GM13976 (cell line): ENCODE measurements at places on chromosomes 16 and 17.

DNA sequence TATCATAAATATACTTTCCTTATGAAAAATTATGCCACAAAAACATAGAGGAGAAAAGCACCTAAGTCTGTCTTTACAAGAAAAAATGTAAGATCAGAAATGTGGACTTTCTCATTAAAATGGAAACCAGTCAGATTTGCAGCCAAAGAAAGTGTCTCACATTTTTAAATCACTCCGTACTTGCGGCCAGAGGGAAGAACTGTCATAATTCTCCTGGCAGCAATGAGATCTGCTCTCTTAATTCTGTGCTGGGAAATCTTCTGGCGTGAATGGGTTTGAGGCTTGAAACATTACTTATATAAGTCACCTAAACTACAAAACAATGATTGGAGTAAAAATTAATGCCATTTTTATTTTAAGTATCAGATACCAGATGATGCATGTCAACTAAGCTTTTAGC is 10.7 kb downstream of the C16orf95 start:
- DNase-seq, result no peak

- peak; percentile 21 for DNase-seq
These were observed 107.1 kb downstream of the ADAMTS18 start for GRCh38 chr16:77327717-77328116.

GRCh38 chr17:17020821-17021193 is 21.4 kb upstream of the MPRIP start:
- no peak for DNase-seq

DNA sequence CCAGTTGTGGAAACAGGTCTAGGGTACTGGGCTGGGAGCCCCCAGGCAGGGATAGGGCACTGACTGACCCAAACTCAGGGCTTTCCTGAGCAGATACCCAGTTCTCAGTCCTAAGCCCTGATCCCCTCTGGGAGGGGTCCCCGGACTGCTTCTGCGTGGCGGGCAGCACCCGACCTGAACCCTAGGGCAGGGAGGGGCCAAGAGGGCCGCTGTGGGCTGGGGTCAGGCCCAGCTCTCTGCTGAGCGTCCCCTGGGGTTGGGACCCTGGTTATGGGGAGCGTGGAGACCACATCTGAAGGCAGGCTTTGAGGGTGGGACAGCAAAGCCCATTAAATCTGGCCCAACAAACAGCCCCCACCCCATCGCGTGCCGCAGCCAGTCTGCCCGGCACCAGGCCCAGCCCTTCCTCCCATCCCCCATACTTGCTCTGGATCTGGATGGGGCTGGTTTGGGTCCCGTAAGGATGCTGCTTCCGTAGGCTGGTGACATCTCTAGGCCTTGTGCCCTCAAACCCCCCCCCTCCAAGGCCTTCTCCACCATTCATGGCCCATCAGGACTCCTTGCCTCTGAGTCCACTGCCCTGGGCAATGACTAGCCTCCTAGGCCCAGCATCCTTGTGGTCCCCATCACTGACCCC is 691 bp upstream of the FAM83G start:
- no peak for DNase-seq

- no peak for DNase-seq
These were observed 6.3 kb downstream of the TBC1D16 start for GRCh38 chr17:80029258-80029974.

DNA sequence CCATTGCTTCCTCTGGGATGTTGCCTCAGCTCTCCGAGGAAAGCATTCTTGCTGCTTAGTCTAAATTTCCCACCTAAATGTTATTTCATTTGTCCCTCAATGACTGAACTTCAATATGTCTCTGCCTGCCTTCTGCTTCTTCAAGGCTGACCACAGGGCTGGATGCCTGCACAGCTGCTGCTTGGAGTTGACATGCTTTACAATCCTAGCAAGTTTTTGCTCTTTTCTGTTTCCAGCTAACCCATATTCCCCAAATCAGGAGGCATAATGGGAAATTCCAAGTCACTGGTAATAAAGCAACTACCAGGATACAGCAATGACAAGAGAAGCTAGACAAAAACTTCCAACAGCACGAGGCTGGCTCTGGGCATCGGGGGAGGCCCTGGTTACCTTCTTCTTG is 48.9 kb downstream of the GTF3C1 start:
- no peak for DNase-seq

GRCh38 chr17:3887804-3888203 is 5.0 kb downstream of the CAMKK1 start:
- DNase-seq, result no peak

- DNase-seq, result no peak
These were observed 26.5 kb downstream of the YPEL2 start for GRCh38 chr17:59357929-59358328.

- DNase-seq, result peak; percentile 34
These were observed 5.2 kb downstream of the EVI2B start for GRCh38 chr17:31308372-31309334.

DNA sequence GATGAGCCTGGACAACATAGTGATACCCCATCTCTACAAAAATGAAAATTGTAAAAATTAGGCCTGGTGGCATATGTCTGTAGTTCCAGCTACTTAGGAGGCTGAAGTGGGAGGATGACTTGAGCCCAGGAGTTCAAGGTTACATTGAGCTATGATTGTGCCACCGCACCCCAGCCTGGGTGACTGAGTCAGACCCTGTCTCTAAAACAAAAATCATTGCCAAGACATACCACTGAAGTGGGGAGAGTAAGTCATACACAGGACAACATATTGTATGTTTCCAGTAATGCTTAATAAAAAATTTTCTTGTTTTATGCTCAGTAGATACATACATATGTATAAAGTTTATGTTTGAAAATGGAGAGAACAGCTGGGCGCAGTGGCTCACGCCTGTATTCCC is 39.2 kb downstream of the NDE1 start:
- no peak for DNase-seq

GRCh38 chr17:34370997-34371395 is 8.0 kb upstream of the CCL1 start:
- DNase-seq, result no peak

DNA sequence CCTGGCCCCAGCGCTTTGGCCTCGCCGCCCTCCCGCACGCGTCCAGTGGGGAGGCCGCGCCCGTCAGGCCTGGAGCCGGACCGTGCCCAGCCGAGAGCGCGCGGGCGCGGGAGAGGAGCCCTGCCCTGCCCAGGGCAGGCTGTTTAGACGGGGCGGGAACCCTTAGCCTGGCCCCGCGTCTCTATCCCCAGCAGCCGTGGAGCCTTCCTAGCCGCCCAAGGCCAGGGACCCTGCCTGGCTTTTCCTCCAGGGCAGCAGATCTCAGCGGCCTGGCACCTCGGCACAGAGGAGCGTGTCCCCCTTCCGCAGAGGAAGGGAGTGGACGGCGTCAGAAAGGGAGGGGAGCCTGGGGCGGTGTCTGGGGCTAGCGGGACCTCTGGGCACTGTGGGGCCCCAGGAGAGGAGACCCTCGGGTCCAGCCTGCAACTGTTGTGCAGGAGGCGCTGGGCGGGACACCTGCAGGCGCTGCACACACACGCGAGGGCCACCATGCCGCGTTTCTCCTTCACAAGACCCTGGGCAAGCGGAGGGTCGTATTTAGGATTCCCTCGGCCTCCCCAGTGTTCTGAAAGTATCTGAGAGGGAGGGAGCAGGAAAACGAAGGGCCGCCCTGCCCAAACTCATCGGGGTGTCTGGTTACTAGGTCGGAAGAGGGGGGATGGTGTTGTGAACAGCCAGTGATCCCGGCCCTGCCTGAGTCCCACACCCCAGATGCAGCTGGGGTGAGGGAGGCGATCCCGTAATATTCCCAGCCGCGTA is 2.3 kb upstream of the NPTX1 start:
- no peak for DNase-seq

DNA sequence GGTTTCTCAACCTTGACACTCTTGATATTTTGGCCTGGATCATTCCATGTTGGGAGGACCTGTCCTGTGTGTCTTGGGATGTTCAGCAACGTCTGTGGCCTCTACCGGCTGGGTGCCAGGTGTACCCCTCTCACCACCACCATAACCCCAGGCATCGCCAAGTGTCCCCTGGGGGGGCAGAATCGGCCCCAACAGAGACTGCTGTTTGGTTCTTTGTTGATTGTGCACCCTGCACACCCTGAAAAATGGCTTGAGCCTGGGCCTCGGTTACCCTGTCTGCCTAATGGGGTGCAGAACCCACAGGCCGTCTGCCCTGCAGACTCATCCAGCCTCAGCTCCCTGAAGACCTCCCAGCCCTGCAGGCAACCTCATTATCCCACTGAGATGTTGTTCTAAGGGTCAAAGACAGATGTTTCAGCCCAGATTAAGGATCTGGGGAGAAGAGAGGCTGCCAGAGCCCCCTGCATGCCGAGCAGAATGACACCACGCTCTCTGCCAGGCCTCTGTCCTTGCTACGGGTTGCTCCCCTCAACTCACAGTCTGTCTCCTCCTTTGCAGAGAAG is 9.2 kb downstream of the CACNG1 start:
- no peak for DNase-seq

DNA sequence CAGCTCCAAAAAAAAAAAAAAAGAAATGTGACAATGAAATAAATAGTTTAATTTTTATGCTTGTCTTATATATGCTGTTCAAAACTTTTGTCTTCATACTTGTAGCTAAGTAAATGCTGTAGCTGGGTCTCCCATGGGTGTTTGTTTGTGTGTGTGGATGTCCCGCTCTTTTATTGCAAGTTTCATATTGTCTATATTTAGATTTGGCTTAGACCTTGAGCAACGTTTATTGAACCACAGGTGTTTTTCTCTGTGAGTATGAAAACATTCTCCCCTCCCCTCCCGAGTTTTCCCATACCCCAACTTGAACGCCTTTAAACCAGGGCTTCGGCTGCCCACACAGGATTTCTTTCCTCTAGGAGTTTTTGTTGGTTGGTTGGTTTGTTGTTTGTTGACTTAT is 45.2 kb downstream of the MFSD11 start:
- peak; percentile 26 for DNase-seq

DNA sequence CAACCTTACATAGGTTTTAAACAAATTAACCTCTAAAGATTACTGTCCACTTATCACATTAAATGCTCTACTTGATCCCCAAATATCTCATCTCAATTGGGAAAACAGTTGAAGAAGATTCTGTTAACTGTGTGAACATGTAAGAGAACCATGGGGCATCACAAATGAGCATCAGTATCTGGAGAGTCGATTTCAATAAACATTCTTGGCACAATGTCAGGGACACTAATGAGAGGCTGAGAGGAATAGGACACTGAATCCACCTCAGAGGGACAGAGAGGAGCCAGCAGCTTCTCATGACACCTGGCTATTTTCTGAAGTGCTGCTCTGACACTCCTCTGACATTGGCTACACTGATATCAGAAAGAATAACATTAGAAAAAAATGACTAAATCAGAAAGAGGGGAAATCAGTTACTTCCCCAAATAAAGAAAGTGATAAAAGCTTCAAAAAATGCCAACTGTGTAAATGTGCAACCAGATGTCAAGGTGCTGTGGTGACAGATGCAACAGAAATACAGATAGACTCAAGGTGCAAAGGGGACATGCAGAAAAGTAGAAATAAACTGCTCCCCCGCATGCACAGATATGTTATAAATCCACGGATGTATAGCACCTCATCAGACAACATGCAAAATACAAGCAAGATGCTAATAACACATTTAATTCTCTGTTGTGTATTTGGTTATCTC is 67.4 kb downstream of the SNX11 start:
- DNase-seq, result no peak

DNA sequence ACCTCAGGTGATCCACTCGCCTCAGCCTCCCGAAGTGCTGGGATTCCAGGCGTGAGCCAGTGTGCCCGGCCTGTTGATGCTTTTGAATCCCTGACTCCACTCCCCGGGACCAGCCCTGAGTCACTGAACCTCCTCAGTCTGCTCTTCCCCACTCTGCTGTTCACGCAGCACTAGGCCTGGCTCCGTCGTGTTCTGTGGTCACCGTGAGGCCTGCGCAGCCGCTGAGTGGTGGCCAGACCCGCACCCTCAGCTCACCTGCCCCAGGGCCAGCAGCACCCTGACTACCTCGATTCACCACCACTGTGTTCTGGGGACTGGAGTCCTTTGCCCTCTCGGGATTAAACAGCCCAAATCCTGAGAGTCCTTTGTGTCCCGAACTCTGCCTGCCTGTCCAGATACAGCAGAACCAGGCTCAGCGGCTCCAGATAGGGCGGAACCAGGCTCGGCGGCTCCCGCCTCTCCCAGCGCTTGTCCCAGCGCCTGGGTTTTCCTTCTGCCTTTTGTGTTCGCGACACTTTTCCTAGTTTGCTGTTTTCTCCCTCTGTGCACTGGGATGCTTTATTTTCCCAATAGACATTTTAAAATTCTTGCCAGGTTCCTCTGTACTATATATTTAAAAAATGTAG is 58.6 kb upstream of the ENDOV start:
- no peak for DNase-seq
